ENCODE measurements at places on chromosomes 2 and 18. TPM values are rescaled to one million over a fixed set of nuclear protein-coding genes. Genes with fewer than 3 reads are reported as not detected.

The CRYBA2 gene
- total RNA-seq: not detected

The AFF3 gene
- total RNA-seq: 2.0 TPM

The DAW1 gene
- 0.11 TPM for total RNA-seq

The IHH gene
- total RNA-seq: not detected

The FER1L5 gene
- total RNA-seq: not detected

The ANKRD53 gene
- total RNA-seq: 0.05 TPM

The GAL3ST2 gene
- not detected for total RNA-seq

The NOSTRIN gene
- total RNA-seq: 0.50 TPM

The CD207 gene
- total RNA-seq: 0.11 TPM

The SAG gene
- total RNA-seq: not detected

The DSC2 gene
- total RNA-seq: 0.64 TPM

The KLF7 gene
- 5.6 TPM for total RNA-seq

The SCN1A gene
- total RNA-seq: not detected

The SERPINE2 gene
- total RNA-seq: 1,306 TPM

The ODC1 gene
- total RNA-seq: 47.7 TPM
